T-helper 1 cell (primary cell): ENCODE measurements at places on chromosomes 6 and 20.
A peak's percentile ranks its signal among the peaks of the same experiment; 100 is the strongest.

DNA sequence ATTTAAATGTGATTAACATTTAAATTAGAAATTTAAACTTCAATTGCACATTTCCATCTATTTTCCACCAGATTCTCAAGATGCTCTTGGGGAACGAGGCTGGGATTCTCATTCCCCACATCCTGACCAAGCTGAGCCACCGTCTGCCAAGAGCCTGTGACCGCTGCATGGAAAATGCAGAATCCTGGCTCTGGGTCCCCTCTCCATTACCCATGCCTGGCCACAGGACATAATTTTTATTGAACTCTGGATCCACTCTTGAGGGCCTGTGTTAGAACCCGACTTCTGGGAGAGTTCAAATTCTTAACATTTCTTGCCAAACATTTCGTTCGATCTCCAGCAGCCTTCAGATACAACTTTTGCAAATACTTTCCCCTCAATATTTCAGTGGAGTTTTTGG, 201.6 kb upstream of the SNX9 start:
- no peak for DNase-seq

- no peak for DNase-seq
Observed at GRCh38 chr6:109743739-109744138, 52.6 kb downstream of the FIG4 start.

DNA sequence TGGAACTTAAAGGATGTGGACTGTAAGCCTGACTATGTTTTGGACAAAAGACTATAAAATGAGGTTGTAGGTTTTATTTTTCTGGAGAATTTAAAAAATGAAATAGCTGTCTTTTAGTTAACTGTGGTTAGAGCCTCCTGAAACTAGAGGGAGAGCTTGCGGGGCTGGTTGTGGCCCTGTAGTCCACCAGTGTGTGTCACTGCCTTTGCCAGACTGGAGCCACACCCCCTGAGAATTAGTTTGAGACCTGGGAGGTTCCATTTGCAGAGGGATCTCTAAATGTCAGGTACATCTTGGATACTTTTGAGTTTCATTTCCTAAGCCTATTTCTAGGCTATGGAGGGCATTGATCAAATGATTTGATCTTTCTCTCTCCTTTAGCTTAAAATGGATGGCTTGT, 20.8 kb downstream of the ZC2HC1B start:
- no peak for DNase-seq

DNA sequence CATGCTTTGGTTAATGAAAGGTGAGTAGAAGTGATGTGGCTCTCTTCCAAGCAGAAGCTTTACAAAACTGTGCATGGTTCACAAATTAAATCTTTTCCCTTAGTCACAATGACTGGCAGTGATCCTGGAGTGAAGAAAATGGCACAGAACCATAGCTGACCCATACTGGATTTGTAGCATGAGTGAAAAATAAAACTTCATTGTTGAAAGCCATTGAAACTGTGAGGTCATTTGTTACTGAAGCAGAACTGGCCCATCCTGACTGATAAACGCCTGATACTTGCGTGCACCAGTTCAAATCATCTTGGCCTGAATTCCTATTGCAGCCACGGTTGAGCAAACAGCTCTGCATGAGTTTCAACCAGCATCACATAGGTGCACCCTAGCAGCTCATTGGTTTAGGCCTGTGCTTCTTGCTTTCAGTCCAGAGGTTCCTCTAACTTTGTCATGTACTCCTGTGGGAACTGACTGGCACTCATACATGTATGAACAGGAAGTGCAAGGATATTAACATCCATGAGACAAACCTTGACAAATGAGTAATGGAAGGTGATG, 40.5 kb downstream of the SAMD5 start:
- DNase-seq: no peak

DNA sequence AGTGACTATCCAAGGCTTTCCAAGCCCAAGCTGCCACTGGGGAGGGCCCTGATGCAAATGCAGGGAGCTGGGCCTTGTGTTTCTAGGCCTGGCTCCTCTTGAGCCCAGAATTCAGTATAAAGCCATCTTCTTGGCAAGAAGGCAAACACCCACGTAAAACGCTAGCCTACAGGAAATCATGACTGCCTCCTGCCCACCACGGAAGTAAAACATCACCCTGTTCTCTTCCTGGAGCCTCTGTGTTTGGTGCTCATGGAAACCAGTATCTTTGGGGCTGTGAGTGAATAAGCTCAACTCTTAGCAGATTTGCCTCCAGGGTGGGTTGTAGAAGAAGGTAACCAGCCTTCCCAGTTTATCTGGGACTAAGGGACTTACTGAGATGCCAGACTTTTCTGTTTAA, 271.0 kb downstream of the ZNF217 start:
- DNase-seq: no peak

DNA sequence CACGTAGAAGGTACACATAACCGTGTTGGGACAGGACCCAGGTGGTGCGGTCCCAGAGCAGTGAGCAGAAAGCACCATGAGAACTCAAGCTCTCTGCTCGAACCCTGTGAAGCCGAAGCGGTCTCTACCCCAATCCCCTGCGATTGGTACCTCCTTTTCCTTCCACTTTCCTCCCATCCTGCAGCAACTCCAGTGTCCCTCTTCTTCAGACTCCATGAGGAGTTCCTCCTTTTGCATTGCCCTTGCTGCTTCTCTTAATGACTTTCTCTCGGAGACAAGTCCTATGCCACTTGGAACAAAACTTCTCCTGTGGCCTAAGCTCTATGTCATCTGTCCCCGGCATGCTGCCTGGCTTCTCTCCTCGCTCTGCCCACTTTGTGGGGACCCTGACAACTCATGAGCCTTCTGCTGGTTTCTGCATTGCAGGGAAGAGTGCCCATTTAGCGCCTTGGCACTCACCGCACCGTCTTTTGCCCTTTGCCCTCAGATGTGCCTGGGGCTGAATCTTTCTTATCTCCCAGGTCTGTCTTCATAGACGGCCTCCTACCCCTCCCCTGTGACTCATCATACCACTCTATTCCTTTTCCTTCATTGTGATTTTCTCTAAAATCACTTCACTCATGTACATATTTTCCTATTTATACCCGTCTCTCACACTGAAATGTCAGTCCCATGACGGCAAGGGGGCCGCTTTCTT, 9.2 kb upstream of the ZNF831 start:
- no peak for DNase-seq

DNA sequence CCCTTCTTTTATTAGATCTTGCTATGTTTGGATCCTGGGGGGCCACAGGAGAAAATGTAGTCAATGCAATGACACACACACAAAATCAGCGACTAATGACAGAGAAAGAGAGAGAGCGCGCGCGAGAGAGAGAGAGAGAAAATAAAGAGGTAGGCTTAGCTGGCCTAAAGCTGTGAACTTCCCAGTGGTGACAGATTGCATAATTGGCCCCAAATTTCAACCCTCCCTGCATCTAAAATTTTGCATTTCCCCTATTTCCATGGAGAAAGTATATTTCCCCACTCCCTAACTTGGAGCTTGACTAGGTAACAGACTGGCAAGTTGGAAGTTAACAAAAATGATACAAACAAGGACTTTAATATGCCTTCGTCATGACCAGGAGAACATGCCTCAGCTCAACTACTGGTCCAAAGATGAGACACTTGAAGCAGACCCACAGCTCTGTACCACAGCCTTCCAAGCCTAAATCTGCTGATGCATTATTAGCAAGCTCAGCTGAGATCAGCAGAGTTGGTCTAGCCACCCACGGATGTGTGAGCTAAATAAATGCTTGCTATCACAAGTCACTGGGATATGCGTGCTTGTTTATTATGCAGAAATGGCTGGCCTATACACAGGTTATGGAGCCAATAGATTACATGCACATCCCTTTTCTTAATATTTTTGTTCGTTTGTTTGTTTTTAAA, 118.1 kb upstream of the PRDM1 start:
- DNase-seq: no peak

GRCh38 chr6:21501021-21501354, 92.6 kb upstream of the SOX4 start:
- no peak for DNase-seq

GRCh38 chr6:13813621-13814175, 659 bp downstream of the MCUR1 start:
- DNase-seq: no peak

- no peak for DNase-seq
Observed at GRCh38 chr20:53578492-53579222, 15.0 kb downstream of the ZNF217 start.

DNA sequence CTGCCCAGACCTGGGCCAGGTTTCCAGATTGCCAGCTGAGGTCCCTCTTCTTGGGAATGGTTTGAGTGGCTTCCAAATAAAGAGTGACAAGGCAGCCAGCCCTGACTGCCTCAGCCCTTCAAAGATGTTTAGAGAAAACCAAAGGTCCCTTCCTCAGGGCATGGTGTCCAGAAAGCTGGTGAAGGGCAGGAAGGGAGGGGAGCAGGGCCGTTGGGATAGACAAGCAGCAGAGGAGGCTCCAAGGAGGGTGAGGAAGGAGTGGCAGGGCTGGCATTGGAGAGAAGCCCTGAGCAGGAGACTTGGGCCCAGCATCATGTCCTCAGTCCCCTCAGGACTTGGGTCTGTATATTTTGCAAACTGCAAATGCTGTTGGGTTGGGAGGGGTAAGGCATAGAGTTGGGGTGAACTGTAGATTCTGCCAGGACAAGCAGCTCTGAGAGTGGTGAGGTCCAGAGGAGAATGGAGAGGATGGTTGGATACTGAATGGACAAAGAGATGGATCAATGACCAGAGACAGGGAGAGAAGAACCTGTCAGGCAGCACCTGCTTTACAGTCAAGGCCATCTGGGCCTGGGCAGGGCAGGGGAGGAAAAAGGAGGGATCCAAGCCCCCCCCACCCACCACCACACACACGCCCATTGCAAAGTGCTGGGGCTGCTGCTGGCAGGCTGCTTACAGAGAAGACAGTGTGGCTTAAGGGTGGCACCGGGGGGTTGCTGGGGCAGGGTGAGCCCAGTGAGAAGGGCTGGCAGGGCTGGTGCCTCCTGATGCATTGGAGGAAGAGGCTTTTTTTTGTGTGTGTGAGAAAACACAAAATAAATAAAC, 5.5 kb upstream of the DSN1 start:
- DNase-seq: no peak

GRCh38 chr6:170555305-170555704, 1.1 kb downstream of the TBP start:
- no peak for DNase-seq

DNA sequence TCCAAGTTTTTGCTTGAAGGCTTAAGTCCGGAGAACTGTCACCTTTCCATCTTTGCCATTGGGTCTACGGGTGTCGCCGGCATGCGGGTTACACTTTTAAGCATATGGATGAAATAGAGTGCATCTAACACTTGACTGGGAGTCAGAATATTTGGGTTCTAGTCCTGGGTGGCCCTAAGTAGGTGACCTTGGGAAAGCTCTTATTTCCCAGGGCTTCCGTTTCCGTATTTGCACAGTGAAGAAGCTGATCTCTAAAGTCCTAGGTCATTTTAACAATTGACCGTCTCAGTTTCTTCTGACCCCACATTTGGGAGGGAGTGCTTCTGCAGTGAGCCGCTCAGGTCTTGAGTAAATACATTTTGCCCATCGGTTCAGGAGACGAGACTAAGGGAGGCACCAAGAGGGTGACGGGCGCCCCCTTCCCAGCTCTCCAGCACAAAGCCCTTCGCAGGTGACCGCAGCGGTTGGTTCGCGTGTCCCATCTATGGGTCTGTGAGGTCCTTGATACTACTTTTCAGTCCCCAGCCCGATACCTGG, 651 bp upstream of the BLTP3A start:
- peak; percentile 24 for DNase-seq
